ENCODE measurements at places on chromosomes 1 and 21.

GRCh38 chr1:182050481-182051448 lies 10.7 kb downstream of the ZNF648 start:
- no peak for DNase-seq

- no peak for DNase-seq
Observed at GRCh38 chr1:92786111-92786901, 1.4 kb upstream of the EVI5 start.

DNA sequence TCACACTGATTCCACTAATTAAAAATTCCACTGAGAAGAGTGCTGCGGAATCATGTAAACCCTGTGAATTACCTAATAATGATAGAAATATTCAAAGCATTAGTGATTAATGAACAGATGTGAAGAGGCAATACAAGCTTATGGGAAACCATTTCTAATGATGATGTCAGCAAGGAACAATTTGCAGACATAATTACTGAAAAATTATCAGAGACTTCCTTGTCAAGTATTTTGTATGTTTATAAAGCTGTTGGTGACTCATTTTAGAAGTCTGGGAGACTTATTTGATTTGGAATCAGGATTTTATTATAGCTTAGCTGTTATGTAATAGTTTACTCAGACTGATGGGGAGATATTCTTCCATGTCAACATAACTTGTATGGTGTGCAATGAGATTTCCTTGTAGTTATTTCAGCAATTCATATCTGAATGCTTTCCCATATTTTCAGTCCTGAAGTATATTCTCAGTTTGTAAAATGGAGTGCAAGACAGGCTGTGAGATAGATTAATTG lies 135.5 kb downstream of the TGFB2 start:
- no peak for DNase-seq

GRCh38 chr1:168372307-168372706 lies 91.6 kb downstream of the TBX19 start:
- DNase-seq = no peak

DNA sequence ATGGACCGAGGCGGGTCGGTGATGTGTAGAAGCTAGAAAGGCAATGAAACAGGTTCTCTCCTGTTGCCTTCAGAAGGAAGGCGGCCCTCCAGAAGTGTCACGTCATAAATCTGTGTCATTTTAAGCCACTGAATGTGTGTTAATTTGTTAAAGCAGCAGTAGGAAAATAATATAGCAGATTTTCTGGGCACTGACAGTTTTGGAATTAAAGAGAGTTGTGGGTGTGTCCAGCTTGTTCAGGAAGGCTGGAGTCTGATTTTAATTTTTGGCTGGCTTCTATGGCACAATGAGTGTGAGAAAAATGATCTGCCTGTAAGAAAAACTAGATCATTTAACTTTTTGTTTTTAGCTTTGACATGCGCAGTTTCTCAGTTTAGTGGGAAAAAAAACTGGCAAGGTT lies 177.3 kb downstream of the EDEM3 start:
- no peak for DNase-seq

GRCh38 chr1:7549277-7550161 lies 221.6 kb upstream of the VAMP3 start:
- DNase-seq = no peak

GRCh38 chr1:16969057-16969611 lies 11.3 kb downstream of the MFAP2 start:
- DNase-seq = no peak

DNA sequence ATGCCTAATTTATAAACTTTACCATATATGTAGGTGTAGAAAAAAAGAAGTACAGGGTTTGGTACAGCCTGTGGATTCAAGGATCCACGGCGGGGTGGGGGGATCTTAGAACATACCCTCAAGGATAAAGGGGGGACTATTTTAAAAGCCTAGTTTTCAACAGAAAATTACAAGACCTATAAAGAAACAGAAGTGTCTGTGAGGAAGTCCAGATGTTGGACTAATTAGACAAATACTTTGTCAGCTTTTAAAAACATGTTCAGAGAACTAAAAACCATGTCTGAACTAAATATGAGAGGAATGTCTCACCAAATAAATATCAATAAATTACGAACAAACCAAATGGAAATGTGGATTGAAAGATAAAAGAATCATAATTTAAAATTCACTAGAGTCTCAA lies 51.6 kb downstream of the TRMT1L start:
- DNase-seq = no peak

DNA sequence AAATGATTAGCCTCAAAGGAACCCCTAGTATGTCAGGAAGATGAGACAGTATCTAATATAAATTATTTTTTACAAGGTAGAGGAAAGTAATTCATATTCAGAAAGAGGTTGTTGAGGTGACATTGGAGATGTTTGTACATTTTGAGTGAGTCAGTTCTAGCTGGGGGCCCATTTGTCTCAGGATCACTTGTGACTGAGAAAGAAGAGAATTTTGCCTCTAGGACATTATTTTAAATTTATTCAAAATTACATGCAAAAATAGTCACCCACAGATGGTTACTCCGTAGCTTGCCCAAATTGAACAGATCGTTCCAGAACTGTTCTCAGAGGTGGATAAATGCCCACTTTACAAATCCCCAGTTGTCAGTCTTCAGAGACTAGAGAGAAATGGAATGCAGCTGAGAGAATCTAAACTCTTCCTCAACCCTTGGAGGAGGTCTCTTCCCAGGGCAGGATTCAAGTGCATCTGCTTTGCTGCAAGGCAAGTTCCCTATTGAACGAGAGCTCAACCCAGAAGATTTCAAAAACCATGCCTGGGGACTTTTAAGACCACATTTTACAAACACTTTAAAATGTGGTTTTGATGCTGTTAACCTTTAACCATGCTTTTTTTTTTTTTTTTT lies 987.8 kb upstream of the ADAMTS5 start:
- no peak for DNase-seq

GRCh38 chr1:22773981-22774832 lies 63.6 kb downstream of the EPHB2 start:
- no peak for DNase-seq

GRCh38 chr1:156259805-156260204 lies 11.9 kb upstream of the PAQR6 start:
- no peak for DNase-seq

- no peak for DNase-seq
Observed at GRCh38 chr1:161954050-161954449, 69.6 kb downstream of the OLFML2B start.

DNA sequence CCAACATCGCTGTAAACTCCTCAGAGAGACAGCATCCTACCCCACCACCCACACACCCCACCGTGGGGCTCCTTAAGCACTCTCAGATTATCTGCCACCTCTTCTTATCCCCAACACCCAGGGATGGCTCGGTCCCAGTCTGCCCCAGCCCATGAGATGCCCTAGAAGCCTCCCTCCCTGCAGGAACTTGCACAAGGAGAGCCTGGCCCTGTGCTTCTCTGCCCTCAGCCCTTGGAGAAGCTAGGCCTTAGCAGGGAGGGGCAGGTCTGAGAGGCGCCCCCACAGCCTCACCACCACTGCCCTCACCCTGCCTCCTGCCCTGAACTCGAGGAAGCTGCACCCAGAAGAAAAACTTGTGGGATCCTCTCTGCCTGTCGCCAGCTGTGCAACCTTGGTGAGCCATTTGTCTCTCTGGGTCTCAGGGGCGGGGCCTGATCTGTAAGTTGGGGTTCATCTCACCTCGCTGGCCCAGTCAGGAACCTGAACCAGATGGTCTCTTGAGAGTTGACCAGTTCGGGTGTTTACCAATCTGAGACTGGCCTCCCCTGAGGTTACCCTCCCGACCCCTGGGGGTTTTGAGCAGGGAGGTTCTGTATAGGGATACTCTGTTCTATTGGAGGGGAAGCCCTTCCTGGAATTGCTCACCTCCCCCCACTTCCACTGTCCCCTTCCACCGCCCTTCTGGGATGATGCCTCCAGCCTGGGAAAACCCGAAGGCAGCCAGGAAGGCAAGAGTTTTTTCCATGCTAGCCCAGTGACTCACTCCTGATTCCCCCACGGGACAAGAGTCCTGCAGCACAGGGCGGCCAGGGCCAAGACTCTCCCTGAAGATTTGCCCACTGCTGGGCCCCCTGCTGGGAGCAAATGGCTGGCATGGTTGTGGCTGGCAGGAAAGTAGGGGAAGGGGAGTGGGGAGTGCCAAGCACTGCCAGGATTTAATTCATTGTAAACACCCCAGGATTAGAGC lies at the start of gene S100A3:
Gene S100A3 (minus strand): TSS at position 537 of the 967 bp plus-strand sequence. CDS start 773 bp downstream, outside the sequence.
- DNase-seq = no peak

DNA sequence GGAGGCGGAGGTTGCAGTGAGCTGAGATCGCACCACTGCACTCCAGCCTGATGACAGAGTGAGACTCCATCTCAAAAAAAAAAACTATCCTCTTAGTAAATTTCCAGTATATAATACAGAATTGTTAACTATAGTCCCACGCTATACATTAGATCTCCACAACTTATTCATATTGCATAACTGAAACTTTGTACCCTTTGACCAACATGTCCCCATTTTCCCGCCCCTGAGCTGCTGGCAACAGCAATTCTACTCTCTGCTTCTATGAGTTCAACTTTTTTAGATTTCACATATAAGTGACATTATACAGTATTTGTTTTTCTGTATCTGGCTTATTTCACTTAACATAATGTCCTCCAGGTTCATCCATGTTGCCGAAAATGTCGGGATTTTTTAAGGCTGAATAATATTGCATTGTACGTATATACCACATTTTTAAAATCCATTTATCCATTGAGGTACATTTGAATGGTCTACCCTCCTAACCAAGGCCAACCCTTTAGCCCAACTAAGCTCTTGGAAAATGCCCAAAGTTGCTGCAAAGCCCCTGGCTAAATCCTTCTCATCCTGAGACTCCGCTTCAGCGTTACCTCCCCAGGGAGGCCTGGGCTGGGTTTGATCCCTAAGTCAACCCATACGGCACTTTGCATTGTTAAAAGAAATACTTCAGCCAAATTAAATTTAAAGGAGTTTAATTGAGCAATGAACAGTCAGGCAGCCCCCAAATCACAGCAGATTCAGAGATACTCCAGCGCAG lies 34.2 kb downstream of the NEK2 start:
- no peak for DNase-seq

DNA sequence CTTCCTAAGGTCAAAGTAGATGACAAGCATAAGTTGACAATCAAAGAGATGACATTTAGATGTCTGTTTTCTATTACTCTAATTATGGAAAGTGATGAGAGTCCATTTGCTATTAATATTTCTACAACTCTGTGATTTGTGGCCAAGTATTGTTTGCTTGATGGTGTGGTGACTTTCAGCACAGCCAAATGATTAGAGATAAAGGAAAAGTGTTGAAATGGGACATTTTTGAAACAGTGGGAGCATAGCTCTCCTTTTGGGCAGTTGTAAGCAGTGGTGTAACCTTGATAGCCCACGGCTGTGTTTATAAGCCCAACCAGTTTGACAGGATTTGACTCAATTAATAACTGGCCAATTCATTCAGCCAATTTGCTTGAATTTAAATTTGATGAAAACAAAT lies 31.6 kb downstream of the ZC3H11B start:
- no peak for DNase-seq

GRCh38 chr1:44036409-44037139 lies 5.3 kb upstream of the SLC6A9 start:
- DNase-seq = peak; percentile 48

DNA sequence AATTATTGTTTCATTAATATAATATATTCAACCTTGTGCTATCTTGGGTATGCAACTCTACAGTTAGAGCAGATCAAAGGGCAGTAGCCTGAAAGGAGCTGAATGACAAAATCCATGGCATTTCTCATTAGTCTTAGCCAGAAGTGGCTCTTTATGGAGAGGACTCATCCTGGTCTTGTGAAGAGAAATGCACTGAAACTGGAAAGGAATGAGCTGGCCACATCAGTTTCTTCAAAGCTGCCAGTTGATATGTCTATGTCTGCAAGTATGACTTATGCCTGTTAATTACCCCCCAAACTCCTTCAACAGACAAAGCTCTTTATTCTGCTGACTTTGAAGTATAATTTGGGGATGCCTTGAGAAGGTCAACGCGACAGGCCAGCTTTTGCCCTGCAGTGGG lies 119.0 kb upstream of the UBE2U start:
- no peak for DNase-seq

DNA sequence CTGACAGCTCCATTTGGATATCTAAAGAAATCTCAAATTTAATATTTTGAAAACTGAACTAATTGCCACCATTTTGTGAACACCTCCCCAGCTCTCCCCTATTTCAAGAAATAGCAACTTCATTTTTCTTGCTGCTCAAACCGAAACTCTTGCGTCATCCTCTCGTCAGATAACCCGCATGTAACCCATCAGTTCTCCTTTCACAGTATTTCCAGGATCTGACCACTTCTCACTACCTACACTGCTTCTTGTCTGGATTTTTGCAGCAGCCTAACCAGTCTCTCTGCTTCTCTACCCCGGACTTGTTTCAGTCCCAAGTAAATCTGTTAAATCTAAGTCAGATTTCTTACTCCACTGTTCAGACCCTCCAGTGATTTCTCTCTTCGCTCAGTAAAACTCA lies 75.6 kb downstream of the MTR start:
- DNase-seq = no peak

DNA sequence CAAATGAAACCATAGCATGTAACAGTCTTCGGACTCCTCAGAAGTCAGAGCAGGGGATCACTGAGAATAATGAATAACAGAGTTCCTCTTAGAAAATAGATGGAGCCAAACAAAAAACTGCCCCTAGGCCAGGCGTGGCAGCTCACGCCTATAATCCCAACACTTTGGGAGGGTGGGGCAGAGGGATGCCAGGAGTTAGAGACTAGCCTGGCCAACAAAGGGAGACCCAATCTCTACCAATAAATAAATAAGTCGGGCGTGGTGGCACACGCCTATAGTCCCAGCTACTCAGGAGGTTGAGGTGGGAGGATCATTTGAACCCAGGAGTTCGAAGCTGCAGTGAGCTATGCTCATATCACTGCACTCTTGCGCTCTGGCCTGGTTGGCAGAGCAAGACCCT lies 58.5 kb upstream of the SERTAD4 start:
- no peak for DNase-seq

DNA sequence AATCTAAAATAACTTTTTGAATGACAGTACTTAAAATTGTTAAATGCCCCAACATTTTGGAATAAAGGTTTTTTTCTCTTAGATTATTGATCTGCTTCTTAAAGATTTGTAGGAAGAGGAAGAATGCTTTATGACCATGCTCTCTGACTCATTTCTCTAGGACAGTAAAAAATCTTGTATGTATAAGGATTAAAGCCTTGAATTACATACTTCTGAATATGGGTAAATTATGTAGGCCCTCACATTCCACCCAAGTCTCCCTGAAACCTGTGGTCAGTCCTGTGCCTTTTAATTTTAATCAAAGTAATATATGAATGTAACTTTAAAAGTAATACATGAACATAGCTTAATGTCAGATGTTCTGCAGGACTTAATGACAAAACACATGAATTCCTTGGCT lies 50.5 kb downstream of the ABCD3 start:
- no peak for DNase-seq

DNA sequence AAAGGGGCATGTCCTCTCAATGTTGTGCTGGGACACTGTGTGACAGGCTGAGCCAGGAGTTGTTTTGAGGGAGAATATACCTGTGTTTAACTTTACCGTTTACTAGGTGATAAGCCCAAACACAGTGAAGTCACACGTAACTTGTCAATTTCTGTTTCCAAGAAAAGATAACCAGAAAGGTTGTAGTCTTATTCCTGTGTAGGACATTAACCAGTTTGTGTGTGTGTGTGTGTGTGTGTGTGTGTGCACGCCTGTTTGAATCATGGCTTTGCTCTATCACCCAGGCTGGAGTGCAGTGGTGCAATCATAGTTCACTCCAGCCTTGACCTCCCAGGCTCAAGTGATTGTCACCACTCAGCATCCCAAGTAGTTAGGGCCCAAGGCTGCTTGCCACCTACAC lies 83.6 kb downstream of the MRPS6 start:
- no peak for DNase-seq
